ENCODE measurements at places on chromosomes 1 and 21. TPM values are rescaled to one million over a fixed set of nuclear protein-coding genes. Genes with fewer than 3 reads are reported as not detected.

- DNase-seq = no peak
These were observed 3.0 kb downstream of the ADAM30 start for GRCh38 chr1:119893238-119893791.

DNA sequence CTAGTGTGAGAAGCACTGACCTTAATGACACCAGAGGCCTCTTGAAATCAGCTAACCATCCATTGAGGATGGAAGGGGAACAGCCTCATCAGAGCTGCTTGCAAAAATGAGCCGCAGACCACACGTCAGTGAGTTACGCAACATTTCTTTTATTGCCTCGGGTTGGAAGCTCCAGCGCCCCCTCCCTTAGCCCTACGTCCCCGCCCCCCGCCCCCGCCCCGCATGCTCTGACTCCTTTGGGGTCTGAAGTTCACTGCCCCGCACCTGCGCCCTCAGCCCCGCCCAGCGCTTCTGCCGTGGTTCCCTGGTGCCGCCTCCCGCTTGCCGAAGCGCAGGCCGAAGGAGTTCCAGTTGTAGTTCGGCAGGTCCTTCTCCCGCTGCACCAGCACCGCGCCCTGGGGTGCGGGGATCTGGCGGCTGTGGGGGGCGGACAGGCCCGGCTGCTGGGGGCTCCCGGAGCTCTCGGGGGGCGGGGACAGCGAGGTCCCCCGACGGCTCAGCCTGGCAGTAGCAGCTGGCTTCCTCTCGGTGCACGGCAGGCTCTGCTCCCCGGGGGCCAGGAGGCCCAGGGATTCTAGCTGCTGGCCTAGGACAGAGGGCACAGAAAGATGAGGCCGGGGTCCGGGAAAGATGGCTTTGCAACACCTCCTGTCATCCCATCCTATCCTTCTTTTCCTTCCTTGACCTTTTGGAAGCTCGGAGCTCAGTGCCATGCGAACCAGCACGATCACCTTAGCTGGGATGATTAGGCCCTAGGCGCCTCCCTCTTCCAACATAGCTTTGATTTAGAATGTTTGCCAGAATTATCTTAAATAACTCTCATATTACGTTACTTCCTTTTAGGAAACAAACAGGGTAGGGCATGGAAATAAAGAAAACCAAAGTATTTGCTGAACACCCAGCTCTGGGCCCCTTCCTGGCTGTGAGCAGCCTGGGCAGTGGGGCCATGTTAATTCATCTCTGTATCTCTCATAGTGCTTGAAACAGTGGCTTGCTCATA, 5.8 kb downstream of the KISS1 start:
- no peak for DNase-seq

DNA sequence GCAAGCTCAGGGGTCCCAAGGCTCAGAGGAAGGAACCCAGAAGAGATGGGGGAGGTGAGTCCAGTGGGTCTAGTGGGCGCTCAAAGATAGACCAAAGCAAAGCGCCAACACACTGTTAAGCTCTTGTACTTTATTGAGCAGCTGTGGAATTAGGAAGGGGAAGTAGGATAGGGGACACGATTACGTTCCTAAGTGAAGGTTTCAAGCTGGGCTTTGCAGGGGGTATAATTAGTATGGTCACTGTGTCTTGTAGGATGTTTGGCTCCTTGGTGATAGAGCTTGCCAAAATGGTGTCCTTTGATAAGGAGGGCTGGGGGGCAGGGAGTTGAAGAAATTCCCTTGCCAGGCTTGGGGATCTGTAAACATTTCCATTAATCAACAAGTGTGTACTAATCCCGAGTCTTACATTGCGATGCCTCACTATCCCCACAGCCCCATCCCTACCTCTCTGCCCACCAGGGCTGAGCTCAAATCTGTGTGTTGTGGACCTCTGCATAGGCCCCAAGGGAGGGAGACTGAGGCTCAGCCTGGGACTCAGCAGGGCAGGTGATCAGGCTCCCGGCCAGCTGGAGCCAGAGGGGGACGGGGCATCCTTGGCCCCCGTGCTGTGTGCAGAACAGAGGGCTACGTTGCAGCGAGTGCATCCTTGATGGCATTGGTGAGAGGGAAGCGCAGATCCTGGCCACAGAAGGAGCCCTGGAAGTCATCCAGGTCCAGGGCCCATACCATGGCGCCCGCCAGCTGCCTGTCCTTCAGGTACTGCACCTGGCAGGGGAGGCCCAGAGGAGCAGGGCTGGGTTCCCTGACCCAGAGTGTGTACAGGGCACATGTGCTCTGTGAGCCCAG, 3.4 kb upstream of the MYBPH start:
- DNase-seq = no peak

DNA sequence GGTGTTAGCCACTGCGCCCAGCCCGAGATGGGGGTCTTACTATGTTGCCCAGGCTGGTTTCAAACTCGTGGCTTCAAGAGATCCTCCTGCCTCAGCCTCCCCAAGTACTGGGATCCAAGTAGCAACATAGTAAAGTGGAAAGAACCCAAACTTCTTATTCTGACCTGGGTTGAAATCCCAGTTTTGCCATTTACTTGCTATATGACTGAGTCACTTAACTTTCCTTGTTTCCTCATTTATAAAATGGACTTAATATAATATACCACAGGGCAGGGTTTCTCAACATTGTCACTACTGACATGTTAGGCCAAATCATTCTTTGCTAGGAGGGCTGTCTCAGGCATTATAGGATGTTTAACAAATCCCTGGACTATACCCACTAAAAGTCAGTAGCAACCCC, 6.7 kb downstream of the PFDN2 start:
- no peak for DNase-seq

DNA sequence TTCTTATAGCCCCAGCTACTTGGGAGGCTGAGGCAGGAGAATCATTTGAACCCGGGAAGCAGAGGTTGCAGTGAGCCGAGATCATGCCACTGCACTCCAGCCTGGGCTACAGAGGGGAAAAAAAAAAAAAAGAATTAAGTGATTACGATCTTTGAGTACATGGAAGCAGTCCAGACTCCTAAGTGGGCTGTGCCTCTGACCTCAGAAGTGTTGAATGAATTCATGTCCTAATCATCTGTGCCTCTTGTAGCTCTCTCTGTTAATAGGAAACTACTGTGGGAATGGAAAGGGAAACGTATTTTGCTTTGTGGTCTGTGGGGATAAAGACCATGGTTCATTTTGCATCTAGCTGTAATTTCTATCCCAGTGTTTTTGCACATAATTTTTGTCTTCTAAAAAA, 8.4 kb upstream of the IVNS1ABP start:
- DNase-seq = no peak

DNA sequence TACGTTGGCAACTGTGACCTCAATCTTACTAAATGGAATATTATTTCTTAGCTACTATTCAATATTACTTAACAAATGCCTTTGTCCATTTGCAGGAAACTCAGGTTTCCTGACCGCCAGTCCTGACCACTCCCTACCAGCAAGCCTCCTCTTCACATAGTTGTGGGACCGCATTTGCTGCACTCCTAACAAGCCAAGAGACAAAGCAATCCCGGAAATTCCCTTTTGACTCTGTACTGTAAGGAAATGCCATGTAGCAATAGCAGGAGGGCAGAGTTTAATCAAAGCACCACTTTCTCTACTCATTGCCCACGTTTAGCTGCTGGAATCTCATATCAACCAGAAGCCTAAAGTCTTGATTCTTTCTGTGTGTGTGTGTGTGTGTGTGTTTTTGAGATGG, 28.1 kb upstream of the ACBD6 start:
- DNase-seq = peak; percentile 66

DNA sequence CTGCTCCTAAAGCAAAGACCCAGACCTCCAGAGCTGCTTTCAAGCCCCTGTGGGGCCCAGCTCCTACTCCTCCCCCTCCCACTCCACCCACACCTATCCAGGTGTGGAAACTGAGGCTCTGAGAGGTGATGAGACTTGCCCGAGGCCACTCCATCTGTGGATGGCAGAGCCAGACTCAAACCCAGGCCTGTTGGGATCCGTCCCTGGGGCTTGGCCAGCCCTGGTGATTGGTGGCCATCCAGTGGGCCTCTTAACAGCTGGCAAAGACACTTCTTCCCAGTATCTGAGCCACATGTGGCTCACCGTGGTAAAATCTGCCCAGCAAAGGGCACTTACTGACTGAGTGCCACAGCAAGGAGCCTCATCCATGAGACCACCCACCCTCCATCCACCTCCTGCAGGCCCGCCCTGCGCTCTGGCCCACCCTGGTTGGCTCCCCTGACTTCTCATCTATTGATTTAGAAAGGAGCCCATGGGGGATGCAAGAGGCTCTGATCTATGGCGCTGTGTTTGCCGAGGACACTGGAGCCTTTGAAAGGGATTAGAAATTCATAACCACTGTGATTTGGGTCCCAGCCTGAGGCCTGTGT, 398.5 kb downstream of the PTPRU start:
- no peak for DNase-seq

- DNase-seq = no peak
These were observed 32.1 kb downstream of the ALDH9A1 start for GRCh38 chr1:165666152-165666825.

Gene F3
- total RNA-seq = 3.8 TPM

Gene PSMA5
- 85.5 TPM for total RNA-seq

Gene ST7L
- 20.5 TPM for total RNA-seq

Gene ANGPTL7
- total RNA-seq = not detected
